ENCODE measurements at places on chromosomes 11 and 22. TPM values are rescaled to one million over a fixed set of nuclear protein-coding genes. Genes with fewer than 3 reads are reported as not detected.
A peak's percentile ranks its signal among the peaks of the same experiment; 100 is the strongest.

GRCh38 chr22:37618072-37618656 lies 9.5 kb downstream of the GGA1 start:
- no peak for DNase-seq

GRCh38 chr11:2521081-2521732 lies 76.4 kb downstream of the KCNQ1 start:
- DNase-seq = peak; percentile 4

Gene OR51B4
- total RNA-seq = not detected

DNA sequence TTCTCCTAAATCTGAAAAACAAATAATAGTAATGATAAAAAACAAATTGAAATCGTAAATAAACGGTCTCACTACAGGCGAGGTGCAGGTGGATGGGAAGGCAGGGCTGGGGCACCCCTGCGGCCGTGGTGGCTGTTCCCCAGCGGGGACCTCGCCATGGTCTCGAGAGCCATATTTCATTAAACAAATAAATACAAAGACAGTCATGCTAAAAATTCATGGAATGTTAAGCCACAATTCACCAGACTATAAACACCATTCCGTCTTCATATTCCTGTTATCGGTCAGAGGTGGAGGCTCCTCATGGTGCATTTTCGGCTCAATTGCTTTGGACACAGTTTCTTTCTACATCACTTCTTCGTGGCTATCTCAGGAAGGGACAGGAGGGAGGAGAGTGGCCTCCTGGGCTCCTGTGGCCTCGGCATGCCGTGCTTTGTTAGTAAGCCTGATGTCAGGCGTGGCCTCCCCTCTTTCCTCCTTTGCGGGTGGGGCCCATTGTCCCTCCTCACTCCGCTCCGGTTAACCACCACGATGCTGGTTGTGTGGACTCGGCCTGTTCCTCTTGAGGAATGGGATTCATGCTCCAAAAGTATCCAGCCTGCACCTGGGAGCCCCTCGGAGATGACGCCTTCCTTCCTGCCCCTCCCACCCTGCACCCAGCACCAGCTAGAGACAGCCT lies 16.1 kb upstream of the BRSK2 start:
- no peak for DNase-seq

DNA sequence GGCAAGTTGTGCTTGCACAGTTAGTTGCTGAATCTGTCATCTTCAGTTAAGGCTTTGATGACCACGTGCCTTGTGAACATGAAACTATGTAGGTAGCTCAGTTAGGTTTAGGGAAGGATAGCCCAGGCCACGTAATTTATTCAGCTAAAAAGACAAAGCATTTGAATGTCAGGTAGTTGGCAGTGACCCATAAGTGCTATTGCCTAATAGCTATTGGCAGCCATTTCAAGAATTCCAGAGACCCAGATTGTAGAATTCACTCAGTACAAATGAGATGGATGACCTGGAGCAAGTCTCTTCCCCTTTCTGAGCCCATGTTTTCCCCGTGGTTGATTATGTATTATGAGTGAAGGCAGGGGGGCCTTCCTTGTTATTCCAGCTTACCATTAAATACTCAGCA lies 265.3 kb upstream of the ANO5 start:
- no peak for DNase-seq

- DNase-seq = no peak
Measured at GRCh38 chr11:14539982-14540421, 19.8 kb upstream of the PSMA1 start.

- no peak for DNase-seq
Measured at GRCh38 chr22:27349456-27349855, 452.1 kb downstream of the MN1 start.

GRCh38 chr11:84799112-84799511 lies 828.0 kb downstream of the DLG2 start:
- DNase-seq = no peak

Gene ACER3
- 58.9 TPM for total RNA-seq

GRCh38 chr22:46748206-46748907 lies 10.3 kb upstream of the CERK start:
- DNase-seq = no peak

GRCh38 chr11:44955015-44955738 lies 4.5 kb upstream of the TP53I11 start:
- peak; percentile 60 for DNase-seq

Gene TRIOBP
- 56.2 TPM for total RNA-seq

DNA sequence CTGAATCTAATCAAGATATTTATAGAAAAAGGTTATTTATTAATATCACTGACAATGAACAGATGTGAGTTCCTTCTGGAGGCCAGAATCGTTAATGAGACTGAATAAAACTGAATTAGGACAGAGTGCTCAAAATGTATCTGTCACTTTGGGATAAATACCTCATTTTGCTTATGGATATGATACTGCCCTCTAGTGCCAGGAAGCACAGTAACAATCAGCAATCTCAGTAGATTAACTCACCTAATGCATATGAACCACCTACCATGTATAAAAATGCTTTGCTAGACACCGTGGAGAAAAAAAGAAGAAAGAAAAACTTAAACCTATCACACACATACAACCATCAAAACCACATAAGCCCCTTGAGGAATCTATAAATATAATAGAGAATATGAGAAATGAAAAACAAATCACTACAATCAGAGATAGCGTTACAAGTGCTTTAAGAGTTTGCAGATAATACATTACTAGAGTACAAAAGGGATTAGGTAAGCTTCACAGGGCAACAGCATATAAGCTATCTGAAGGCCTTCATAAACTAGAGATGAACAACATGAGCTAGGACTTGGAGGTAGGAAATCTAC lies 117.4 kb downstream of the SGSM3 start:
- DNase-seq = no peak

GRCh38 chr11:2779499-2779980 lies 79.7 kb upstream of the KCNQ1OT1 start:
- no peak for DNase-seq
